ENCODE measurements at places on chromosomes 1 and 21.

- DNase-seq = no peak
Measured at GRCh38 chr1:14808768-14809167, 210.3 kb downstream of the KAZN start.

DNA sequence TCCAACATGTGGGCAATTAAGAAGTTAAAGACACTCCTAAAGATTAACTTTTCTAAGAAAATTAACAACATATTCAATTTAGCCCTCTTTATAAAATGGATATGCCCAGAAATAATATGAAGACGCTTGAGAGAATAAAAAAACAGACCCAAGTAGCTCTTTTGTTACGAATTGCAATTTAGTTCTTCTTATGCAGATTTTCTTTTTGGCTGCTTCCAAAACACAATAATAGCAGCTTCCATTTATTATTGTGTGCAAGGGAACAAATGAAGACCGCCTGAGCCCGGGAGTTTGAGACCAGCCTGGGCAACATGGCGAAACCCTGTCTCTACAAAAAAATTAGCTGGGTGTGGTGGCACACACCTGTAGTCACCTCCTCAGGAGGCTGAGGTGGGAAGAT, 50.4 kb upstream of the BCL10 start:
- DNase-seq = no peak

GRCh38 chr1:61591351-61591750, 133.6 kb downstream of the TM2D1 start:
- DNase-seq = no peak

- no peak for DNase-seq
Measured at GRCh38 chr1:238466459-238466858, 575.7 kb upstream of the ZP4 start.

GRCh38 chr1:43960798-43961197, 9.0 kb upstream of the DPH2 start:
- no peak for DNase-seq

- no peak for DNase-seq
Measured at GRCh38 chr1:29136391-29136915, 12.8 kb upstream of the TMEM200B start.

GRCh38 chr1:22619252-22619651, 17.2 kb upstream of the C1QA start:
- no peak for DNase-seq

DNA sequence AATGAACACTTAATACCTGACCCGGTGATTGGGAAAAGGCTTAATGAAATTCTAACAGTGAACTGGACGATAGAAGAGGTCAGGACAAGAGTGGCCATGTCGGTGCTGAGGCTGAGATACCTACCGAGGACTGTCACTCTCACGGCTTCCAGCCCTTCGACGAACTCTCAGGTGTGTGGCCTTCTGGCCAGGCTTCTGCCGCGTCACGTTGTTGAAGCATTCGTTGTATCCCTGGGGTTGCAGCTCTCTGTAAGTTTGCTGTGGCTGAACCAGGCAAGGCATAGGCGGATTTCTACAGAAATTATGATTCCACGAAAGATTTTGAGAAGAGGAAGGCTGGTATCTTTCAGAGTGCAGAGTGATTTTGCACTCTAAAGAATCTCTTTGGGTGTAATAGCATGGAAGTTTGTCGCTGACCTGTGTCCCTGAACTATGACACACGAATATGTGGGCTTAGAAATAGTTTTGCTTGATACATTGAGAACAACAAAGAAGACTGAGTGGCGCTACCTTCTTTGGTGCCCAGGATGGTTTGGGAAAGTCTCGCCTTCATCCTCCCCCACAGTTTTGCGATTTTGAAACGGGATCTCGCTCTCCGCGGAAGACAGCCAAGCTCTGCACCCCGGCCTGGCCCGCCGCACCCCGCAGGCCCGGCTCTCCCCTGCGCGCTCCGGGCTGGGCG, 403 bp upstream of the EPHX4 start:
- DNase-seq = no peak

DNA sequence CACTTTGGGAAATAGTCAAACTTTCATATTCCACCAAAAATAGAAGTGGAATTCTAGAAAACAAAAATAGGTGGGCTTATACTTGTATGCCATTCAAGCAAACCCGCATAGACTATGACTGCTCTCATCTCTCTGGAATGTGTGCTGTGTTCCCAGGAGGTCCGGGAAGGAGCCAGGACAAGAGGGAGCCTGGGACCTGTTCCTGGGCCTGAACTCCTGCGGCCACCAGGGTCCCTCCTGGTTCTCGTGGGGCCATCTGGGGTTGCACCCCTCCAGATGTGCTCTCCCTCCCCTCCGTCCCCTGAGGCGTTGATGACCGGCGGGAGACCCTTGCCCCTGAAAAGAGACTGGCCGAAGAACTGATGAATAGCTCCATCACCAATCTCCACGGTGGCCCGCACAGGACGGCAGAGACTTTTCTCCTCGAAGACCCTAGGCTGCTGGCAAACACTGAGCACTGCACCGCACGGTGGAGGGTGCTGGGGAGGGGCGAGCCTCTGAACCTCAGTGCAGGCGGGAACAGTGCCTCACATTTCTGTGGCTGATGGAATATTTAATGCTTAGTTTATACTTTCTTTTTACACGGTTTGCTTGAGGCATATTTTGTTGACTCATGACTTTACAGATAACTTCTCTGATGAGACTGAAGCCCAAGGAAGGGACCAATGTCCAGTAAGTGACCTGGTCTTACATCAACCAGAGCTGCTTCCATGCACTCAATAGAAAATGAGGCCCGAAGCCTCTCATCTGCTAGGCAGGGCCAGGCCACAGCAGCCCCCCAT, 9.6 kb upstream of the ADARB1 start:
- DNase-seq = no peak

GRCh38 chr1:162710345-162710744, 78.1 kb downstream of the DDR2 start:
- no peak for DNase-seq

DNA sequence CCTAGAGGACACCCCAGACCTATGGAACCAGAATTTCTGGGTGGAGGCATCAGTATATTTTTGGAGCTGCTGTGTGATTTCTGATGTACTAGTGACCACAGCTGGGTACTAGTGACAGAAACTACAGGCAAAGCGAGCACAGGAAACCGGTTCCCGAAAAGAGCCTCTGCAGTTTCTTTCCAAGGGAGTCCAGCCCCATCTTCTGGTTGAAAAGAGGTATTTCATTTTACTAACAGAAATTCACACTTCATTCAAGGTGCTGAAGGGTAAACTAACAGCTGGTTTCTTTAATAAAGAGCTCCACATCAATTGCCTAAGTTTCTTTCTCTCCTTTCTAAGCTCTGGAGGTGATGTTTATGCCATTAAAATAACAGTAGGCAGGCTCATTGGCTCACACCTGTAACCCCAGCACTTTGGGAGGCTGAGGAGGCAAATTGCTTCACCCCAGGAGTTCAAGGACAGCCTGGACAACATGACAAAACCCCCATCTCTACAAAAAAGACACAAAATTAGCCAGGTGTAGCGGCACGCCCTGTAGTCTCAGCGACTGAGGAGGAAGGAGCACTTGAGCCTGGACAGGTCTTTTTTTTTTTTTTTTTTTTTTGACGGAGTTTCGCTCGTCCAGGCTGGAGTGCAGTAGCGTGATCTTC, 22.0 kb downstream of the THAP3 start:
- DNase-seq = peak; percentile 76

DNA sequence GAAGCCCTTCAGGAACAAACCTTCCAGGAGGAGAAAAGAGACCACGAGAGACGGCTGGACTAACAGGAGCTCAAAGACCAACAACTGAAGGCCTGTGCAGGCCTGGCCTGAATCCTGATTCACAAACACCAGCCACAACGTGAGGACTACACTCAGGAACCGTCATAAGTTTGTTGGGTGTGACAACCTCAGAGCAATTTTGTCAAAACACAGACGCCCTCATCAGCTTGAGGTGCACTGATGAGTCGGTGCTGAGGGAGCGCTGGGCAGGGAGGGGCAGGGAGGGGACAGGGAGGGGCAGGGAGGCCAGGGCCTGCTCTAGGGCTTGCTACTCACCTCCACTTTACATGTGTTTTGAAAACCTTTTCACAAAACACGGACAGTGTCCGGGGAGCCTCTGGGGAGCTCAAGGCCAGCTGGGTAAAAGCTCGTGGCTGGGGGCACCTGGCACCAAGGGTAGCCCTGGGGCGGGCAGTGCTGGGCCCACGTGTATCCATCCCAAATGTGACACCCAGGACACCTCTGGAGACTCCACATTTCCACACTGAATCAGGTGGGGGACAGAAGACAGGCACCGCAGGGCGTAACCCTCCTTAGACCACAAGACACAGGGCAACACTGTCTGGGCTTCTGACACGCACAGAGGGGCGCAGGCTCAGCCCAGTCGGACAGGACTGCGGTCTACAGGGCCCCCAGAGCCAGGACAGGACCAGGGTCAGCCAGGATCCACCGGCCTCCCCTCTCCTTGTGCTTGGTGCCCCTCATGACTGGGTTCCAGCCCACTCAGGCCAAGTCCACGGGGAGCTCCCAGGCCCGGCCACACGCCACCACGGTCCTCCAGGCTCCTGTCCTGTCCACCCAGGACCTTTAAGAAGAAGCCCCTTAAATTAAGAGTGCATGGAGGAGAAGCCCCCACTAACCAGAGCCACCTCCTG, 16.5 kb downstream of the LSS start:
- DNase-seq = peak; percentile 20

- DNase-seq = no peak
Measured at GRCh38 chr1:35390600-35391494, 122.3 kb downstream of the ZMYM4 start.

DNA sequence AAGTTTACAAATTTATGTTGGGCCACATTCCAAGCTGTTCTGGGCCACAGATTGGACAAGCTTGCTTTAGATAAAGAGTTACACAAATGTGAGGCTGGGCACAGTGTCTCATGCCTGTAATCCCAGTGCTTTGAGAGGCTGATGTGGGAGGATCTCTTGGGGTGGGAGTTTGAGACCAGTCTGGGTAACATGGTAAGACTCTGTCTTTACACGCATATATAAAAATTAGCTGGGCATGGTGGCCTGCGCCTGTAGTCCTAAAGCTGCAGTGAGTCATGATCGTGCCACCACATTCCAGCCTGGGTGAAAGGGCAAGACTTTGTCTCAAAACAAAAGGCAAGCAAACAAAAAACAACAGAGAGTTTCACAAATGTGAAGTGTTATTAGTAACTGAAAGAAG, 5.9 kb upstream of the VCAM1 start:
- DNase-seq = no peak

GRCh38 chr1:154998818-154999570, 3.6 kb upstream of the ZBTB7B start:
- DNase-seq = peak; percentile 78

DNA sequence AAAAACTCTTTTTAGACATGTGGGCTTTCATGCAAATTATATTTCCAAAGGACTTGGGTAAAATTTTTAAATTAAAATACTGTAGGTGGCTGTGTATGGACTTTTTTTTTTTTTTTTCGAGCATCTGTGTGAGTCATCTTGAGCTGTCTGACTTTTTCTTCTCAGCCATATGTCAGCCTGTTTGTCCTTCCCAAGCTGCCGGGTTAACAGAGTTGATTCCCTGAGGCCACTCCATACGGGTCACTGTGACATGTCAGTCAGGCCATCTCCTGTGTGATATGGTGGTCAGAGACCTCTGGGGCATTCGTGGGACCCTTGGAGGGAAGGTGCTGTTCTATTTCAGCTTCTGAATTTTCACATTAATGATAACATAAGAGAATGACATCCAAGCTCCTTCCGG, 148.3 kb downstream of the KCNJ6 start:
- no peak for DNase-seq

DNA sequence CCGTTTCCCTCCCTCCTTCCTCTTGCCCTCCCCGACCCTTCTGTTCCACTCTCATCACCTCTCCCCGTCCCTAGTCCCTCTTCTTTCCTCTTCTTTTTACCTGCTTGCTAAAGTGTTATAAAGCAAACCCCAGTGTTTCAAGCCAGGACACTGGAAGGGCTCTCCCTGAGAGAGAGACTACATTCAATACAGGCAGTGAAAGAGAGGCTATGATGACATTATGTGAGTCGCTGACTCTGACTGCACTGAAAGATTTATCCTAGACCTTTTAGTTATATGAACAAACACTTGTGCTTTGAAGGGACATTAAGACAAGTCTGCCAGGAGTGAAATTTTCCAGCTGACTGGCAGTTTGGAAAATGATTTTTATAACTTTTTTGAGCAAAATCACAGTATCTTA, 155.7 kb downstream of the S1PR1 start:
- no peak for DNase-seq

DNA sequence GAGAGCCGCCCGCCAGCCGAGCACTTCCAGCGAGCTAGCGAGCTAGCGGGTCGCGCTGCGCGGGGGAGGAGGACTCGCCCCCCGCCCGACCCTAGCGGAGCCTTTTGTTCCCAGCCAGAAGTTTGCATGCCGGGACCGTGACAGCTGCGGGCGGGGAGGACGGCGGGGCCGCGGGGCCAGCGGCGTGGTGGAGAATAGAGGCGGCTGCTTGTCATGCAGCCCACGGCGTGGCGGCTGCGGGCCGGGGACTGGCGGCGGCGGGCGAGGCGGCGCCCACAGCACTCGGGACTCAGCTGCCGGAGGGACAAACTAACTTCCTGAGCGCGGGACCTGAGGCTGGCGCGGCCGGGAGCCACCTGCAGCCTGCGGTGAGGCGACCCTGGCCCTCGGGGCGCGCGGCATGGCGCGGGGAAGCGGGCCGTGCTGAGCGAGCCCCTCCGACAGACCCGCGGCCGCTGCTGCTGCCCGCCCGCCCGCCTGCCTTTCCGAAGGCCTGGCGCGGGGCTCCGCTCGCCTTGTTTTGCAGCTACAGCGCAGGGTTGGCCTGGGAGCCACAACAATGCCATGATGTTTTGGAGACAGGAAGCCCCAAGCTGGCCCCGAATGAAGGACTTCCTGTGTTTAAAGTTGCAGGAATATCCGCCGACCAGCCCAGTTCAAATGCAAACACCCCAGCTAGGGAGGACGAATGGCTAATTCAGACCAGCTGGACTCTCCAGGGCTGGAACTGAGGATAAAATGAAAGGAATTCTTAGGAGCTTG, 82.2 kb upstream of the BMP8A start:
- DNase-seq = no peak

- no peak for DNase-seq
Measured at GRCh38 chr1:59316497-59317128, 19.7 kb downstream of the FGGY start.

- DNase-seq = no peak
Measured at GRCh38 chr1:182527680-182528079, 61.4 kb downstream of the RNASEL start.

GRCh38 chr1:27392096-27392777, at the start of gene GPR3:
TSS of gene GPR3 (plus strand) at chr1:27392622. CDS start at chr1:27393799, 1,177 bp downstream.
- DNase-seq = peak; percentile 86

GRCh38 chr1:205505791-205506190, 1.3 kb downstream of the CDK18 start:
- DNase-seq = no peak

Data from hematopoietic multipotent progenitor cell treated with erythropoietin and hydrocortisone succinate and interleukin-3 and kit ligand, for 15 days (in vitro differentiated cells).